NCI-H524 treated with DMSO at 0.1 percent for 48 hours (cell line): ENCODE measurements at places on chromosomes 2 and 18.

GRCh38 chr2:197926673-197927072 lies 122.3 kb downstream of the PLCL1 start:
- DNase-seq, result no peak

GRCh38 chr2:16138811-16139662 lies 198.7 kb downstream of the MYCN start:
- no peak for DNase-seq

GRCh38 chr18:70513502-70514171 lies 224.8 kb downstream of the SOCS6 start:
- no peak for DNase-seq

- DNase-seq, result no peak
Observed at GRCh38 chr2:20356042-20356441, 5.4 kb upstream of the PUM2 start.
